A172 (cell line): ENCODE measurements at places on chromosomes 5 and 9.

GRCh38 chr5:18314192-18314778, 680.0 kb downstream of the TAF11L14 start:
- peak; percentile 18 for DNase-seq

- no peak for DNase-seq
These were observed 26.7 kb downstream of the ALDH7A1 start for GRCh38 chr5:126568206-126568755.

GRCh38 chr5:143701493-143701892, 110.5 kb upstream of the HMHB1 start:
- DNase-seq = no peak

DNA sequence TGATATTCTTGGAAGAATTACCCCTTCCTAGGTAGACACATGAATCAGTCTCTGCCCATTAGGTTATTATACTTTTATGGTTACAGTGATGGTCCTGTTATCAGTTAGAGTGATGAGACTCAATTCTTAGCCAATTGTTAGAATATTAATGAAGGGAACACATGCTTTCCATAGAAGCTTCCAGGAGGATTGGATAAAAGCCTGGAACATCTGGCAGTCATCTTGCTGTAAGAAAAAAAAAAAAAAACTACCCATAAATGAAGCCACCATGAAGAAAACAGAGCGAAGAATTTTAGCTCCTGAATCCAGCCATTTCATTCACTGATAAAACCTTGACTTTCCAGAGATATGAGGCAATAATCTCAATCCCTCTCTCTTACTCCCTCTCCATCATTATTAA, 262.5 kb upstream of the GRIN3A start:
- DNase-seq = no peak

GRCh38 chr9:114396558-114397218, 8.9 kb upstream of the AKNA start:
- DNase-seq = no peak

DNA sequence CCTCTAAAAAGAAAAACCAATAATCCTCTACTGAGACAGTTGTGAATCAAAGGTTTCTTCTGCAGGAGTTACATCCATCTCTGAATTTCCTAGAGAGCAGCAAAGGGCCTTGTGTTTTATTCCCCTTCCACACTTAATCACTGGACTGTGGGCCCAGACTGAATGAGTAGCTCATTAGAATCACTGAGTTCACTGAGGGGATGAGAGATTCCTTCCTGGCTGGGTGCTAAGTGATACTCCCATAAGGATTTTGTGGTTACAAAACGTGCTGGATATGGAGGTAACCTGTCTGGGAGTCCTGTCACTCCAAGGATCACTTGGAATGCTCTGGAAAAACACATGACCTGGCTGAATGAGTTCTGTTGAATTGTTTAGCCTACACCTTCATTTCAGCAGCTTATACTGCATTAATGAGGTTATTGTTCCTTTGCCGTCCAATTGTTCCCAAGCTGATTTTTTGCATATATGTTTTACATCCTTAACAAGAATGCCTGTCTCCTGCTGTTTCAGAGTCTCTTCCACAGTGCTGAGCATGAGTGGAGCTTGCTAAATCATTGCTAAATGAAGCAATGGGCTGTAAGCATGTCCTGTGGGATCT, 82.9 kb downstream of the MEF2C start:
- DNase-seq = no peak

GRCh38 chr5:129241755-129242154, 147.2 kb downstream of the ISOC1 start:
- DNase-seq = no peak

GRCh38 chr5:154168395-154168794, 22.1 kb upstream of the GALNT10 start:
- no peak for DNase-seq

DNA sequence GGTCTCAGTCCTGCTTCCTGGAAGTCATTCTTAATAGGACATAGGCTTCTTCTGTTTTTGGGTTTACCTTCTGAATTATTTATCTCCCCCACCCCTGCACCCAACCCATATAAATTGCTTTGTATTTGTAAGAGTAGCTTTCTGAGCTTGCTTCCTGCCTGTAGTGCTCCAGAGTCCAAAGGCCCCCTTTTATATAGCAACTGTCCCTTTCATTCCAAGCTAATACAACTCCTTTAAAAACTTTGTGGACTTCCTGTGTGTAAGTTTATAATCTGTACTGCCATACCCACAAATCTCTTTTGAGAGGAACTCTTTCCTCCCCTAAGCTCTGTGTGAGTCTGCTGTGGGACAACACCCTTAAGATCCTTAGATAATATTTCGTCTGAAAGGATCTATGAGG, 7.8 kb downstream of the JAK2 start:
- DNase-seq = no peak

DNA sequence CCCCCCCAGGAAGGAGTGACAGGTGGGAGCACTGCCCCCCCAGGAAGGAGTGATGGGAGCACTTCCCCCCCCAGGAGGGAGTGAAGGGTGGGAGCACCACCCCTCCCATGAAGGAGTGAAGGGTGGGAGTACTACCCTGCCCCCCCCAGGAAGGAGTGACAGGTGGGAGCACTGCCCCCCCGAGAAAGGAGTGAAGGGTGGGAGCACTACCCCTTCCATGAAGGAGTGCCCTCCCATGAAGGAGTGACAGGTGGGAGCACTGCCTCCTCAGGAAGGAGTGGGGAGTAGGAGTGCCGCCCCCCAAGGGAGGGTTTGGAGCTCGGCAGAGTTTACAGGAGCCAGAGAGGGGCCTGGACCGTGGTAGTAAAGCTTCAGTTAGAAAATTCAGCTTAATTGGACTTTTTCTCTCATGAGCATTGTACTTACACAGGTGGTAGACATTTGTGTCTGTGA, 100.7 kb downstream of the CACNA1B start:
- DNase-seq = no peak

DNA sequence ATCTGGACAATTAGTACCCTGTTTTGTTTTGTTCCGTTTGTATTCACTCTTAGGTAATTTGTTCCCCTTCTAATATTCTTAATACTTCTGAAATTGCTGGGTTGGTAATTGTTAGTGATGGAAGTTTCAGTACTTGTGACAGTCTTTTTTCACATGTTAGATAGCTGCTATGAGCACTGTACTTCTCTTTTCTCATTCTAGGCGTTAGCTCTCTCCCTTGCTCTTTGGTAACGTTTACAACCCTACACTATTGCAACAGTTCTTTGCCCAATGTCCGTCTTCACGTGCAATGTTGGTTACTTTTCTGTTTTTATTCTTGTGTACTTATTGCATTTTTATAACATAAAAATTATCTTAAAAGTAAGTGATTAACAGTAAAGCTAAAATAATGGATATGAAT, 1509.0 kb downstream of the MAT2B start:
- DNase-seq = no peak

GRCh38 chr9:34675048-34675714, 12.7 kb upstream of the CCL27 start:
- peak; percentile 28 for DNase-seq

GRCh38 chr5:33067291-33067690, 356.2 kb downstream of the NPR3 start:
- DNase-seq = no peak

DNA sequence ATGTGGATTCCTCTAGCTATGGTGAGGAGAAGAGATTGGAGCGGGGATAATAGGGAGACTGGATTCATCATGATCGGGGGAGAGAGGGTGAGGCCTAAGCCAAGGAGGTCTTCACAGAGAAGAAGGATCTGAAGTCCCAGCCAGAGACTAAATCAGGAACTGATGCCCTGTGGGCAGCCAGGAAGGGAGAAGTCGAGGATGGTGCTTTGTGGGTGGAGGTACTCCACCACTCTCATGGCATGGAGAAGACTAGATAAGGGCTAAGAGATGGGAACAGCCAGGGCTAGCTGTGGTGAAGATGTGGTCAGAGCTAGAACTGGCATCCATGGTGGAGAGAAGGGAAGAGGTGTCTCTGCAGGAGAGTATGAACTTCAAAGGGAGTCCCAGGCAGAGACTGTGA, 3.0 kb upstream of the RGS14 start:
- DNase-seq = no peak

DNA sequence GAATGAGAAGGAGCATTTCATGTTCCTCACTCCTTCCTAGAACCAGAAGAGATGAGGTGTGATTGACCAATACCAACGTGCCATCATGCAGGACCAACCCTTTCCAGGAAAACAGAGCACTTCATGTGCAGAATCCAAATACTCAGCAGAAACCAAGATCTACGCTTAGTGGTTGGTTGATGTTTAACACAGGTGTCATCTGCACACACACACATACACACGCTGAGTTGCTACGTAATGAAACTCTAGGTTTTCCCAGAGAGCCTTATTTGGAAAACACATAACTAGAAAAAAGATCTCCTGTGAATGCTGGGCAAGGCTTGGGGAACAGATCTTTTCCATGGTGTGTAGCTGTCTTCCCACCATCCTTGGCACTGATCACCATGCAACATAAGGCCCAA, 21.1 kb upstream of the ZNF622 start:
- DNase-seq = no peak

DNA sequence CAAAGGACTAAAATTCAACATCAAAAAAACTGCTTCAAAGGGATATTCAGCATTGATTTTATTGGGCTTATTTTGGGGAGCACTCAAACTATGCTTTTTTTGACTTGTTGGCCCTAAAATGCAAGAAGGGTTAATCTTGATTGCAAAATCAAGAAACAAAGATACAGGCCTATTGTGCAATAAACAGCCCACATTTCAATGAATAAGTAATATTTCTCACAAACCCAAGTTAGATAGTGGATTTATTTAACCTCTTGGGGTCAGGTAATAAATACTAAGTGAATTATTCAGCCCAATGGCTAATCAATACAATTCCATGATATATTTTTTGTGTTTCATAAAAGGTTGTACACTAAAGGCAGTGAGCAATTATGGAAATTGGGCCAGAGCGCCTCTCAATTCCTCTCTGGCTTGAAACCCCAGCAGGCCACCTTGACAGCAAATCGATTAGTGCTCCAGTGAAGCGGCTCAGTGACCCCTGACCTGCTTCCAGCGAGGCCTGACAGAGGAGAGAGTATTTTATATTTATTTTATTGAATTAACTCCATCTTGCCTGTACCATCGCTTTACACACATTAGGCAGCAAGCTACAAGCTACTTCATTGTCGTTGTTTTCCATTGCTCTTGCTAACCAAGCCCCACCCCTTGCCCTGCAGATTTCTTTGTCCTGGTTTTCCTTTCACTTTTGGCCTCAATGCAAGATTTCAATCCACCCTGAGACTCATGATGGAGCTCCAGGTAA, 65.5 kb downstream of the EBF1 start:
- DNase-seq = peak; percentile 6

DNA sequence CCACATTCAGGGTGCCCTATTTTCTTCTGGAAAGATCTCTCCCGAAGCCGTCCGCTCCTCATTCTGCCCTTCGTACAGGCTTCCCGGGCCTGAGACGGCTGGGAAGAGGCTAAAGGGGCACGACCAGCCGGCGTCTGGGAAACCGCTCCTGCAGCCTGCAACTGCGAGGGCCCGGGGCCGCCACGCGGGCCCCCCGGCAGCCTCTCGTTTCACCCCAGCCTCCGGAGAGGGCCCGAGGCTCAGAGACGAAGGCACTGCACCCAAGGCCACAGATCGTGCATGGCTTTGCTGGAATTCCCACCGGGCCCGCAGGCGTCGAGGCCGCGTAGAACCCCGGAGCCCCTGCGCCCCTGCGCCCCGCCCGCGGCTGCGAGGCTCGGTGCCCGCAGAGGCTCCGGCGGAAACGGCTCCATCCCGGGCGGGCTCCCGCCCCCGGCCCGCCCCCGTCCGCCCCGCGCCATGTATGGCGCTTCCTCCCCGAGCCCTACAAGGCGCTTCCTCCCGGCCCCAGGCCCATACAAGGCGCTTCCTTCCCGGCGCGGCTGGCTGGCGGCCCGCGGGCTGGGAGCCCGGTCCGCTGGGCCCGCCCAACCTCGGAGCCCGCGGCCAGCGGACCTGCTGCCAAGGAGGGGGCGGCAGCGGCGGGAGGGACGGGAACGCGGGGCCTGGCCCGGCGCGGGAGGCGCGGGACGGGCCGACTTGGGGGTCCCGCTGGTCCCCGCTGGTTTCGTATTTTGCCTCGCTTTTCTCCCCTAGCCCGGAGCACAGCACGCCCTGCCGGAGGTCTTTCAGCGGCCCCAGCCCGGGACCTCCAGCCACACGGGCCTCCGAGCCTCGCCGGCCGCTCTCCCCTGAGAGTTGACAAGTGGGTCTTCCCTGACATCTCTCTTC, 26.6 kb downstream of the EGR1 start:
- peak; percentile 75 for DNase-seq

DNA sequence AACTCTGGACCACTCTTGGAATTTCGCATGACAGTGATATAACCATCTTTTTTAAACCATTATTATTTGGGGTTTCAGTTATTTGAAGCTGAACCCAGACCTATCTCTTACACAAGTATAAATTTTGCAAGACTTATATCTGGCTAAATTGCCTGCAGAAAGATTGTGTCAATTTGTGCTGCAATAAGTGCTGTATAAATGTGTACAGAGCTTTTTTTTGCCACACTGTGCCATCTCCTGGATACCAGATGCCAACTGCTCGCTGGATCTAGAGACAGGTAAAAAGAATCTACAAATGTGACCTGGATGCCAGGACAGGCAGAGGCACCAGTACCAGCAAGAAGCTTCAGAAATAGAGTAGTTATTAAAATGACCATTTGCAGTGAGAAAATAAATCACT, 25.9 kb upstream of the TTC39B start:
- DNase-seq = no peak

GRCh38 chr5:141494761-141495452, 6.0 kb downstream of the PCDHGC5 start:
- no peak for DNase-seq

GRCh38 chr5:124748687-124749594, 2.5 kb upstream of the ZNF608 start:
- peak; percentile 91 for DNase-seq

- DNase-seq = peak; percentile 68
These were observed 10.2 kb downstream of the HAND1 start for GRCh38 chr5:154467655-154468354.

DNA sequence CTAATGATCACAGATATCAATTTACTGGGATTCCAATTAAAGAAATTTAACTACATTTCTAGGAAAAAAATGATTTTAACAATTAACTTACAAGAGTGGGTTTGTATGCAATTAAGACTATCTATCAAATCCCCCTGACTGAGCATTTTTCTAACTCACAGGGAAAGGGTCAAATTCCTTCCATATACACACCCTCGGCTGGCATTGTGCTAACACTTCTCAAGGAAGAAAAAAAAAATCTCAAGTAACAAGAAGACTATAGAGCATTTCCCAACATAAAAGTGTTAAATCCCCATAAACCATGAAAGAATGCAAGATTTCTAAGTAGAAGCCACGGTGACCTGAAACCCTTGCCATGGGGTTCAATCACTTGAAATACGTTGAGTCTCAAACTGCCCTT, 368.8 kb downstream of the GLIS3 start:
- DNase-seq = no peak

DNA sequence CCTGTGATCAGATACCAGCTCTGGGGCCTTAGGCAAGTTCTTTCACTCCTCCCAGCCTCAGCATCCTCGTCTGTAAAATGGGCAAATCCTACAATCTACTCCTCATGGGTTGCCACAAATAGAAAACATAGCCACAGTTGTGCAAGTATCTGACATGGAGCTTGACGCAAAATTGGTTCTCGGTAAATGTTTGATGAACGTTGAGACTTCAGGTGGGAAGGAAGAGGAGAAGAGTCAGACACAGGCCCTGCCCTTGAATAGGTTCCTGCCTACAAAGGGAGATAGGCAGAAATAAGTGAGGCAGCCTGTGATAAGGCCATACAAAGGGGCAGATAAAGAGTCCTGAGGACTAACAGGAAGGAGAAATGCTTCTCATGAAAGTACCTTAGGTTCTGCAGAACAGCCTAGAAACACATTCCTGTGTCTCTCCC, 26.1 kb upstream of the CPEB4 start:
- no peak for DNase-seq

GRCh38 chr9:97851446-97851883, 1.6 kb upstream of the FOXE1 start:
- no peak for DNase-seq
